ENCODE measurements at places on chromosomes 4 and X.

- DNase-seq: no peak
Observed at GRCh38 chr4:155582971-155583437, 83.6 kb upstream of the GUCY1A1 start.

DNA sequence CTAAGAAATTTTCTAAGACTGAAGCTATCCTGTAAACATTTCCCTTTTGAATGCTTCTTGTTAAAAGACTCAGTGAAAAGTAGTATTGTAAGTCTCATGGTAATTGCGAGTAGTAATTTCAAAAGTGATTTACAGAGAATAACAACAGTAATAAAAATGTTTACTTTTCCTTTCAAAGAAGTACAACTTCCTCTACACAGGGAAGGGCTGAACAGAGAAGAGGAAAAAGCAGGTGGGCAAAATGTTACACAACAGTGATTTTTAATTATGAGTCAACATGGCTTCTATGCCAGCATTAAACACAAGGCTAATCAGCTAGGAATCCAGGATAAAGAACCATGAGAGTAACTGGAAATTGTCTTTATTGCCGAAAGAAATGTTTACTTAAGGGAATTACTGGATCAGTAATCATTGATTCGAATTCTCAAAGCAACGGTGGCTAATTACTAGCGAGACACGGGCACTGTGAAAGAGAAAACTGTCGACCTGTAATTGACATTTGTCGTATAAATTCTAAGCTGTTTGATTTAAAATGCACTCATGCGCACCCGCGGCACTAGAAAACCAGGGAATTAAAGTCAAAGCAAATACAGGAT is 15.4 kb downstream of the UTP3 start:
- no peak for DNase-seq

GRCh38 chr4:108519911-108520601 is 100.3 kb upstream of the RPL34 start:
- no peak for DNase-seq

DNA sequence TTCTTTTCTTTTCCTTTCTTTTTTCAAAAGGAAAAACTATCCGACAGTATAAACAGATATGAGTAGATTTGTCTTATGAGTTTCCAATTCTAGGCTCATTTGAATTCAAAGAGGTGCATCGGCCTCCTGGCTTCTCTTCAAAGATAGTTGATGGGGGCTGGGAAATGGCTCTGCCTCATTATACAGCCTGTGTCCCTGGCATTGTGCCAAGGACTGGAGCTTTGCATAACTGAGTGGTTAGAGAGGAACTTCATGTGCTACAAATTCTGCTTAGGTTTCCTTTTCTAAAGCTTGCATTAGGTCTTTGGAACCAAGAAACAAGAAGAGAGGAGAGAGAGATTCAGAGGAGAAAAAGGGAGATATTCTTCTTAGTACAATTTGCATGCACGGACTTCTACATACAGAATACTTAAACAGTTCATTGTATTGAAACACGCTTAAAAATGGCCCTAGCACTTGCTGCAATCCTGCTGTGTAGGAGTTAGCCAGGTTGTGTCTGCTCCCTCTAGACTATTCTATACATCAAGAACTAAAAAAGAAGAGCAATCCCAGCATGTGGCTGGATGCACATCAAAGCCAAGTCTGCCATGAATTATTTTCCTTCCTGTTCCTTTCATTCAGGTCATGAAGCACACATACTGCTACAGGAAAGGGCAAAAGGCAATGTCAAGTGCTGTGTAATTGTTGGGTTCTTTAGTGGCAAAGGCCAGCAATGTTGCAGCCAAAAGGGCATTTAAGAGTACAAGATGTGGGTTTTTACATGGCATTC is 70.9 kb downstream of the INTS12 start:
- no peak for DNase-seq

DNA sequence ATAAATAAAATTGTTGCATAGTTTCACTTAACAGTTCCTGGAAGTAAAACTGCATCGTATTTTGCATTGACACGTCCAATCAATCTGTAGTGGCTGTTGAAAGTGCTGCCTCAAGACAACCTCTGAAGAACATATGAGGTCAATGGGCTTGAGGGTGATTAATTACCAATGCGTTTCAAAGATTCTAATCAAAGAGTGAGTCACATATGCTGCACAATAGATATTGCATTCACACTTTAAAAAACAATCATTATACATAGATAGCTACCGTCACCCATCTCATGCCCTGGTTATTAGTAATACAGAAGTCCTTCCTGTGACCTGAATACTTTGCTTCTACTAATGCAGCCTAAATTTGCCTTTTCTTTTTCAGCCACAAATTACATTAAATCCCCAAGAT is 743.3 kb upstream of the SLIT2 start:
- no peak for DNase-seq

GRCh38 chr4:140052050-140052449 is 101.9 kb downstream of the MAML3 start:
- no peak for DNase-seq

- DNase-seq: no peak
Observed at GRCh38 chr4:14515556-14515955, 486.7 kb upstream of the CPEB2 start.

DNA sequence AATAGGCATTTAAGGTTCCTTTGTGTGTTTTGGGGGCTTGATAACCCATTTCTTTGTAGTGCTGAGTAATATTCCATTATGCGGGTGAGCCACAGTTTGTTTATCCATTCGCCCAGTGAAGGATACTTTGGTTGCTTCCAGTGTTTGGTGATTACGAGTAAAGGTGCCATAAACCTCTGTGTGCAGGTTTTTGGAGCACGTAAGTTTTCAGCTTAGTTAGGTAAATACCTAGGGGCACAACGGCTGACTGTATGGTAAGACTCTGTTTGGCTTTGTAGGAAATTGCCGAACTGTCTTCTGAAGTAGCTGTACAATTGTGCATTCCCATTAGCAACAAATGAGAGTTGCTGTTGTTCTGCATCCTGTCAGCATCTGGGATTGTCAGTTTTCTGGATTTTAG is 3.8 kb upstream of the TBL1X start:
- DNase-seq: no peak

DNA sequence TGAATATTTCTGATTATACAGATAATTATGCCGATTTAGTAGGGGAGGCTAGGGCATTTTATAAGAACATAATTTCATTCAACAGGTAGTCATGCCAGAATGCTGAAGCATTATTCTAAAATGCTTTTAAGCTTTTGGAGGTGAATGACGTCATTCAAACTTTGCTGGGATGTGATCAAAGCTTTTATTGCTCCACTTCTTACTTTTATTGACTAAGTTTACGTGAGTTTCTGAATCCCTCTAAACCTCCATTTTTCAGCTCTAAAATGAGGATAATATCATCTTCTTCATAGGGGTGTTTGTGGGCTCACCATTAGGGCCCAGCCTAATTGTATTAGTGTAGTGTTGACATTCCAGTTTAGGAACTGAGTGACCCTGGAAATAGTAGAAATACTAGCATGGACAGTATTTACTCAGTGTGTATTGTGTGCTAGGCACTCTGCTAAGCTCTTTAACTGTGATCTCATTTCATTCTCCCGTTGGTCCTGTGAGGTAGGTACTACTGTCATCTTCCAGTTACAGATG is 3.0 kb downstream of the WWC2 start:
- no peak for DNase-seq

DNA sequence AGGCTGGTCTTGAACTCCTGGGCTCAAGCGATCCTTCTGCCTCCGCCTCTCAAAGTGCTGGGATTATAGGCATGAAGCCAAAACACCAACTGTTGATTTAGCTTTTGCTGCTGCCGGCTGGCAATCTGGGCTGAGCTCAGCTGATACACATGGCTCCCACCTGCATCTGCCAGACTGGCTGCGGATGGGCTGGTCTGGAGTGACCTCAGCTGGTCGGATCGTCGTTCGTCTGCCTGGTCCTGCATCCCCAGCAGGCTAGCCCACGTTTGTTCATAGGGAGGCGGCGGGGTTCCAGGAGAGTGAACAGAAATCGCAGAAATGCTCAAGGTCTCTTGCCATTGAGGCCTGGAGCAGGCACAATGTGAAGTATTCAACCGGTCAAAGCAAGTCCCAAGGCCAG is 74.4 kb upstream of the DDX3X start:
- no peak for DNase-seq
